Progenitor cell of endocrine pancreas (in vitro differentiated cells): ENCODE measurements at places on chromosomes 4 and X.

DNA sequence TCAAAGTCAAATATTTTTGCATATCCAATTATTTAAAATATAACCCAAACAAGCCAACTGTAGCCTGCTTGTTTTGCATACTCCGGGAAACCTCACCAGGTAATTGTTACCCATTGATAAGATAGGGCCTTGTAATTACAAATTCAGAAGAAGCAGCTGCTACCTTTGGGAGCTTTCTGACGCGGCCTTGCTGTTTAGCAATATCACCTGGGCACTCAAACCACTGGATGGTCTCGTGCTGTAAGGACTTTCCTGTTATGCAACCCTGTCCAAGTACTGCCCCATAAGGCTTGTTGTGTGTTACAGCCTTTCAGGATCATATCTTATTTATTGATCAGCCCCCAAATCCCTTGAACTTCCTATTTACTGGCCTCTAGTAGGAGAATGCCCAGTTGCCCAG is 52.1 kb downstream of the HS3ST1 start:
- no peak for DNase-seq

DNA sequence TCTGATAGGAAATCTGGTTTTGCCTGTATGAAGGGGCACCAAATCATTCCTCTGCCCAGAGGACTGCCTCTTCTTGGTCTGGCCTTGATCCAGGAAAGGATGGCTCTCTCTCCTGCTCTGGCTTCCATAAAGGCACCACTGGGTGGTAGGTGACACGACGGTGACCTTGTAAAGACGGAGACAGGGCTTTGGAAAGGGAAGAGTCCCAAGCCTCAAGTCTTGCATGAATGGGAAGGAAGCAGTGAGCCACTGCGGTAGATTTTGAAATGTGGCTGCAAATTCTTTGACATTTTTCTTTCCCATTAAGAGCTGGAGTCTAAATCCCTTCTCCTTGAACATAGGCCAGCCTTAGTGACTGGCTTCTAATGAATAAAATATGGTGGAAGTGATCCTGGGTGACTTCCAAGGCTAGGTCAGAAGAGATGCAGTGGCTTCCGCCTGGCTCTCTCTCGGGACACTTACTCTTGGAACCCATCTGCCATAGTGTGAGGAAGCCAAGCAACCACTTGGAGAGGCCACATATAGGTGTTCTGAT is 347.4 kb downstream of the BCOR start:
- DNase-seq, result no peak

- DNase-seq, result no peak
Observed at GRCh38 chrX:69117876-69118526, 47.3 kb downstream of the PJA1 start.

- DNase-seq, result no peak
Observed at GRCh38 chrX:130347321-130347720, 7.6 kb downstream of the SLC25A14 start.

DNA sequence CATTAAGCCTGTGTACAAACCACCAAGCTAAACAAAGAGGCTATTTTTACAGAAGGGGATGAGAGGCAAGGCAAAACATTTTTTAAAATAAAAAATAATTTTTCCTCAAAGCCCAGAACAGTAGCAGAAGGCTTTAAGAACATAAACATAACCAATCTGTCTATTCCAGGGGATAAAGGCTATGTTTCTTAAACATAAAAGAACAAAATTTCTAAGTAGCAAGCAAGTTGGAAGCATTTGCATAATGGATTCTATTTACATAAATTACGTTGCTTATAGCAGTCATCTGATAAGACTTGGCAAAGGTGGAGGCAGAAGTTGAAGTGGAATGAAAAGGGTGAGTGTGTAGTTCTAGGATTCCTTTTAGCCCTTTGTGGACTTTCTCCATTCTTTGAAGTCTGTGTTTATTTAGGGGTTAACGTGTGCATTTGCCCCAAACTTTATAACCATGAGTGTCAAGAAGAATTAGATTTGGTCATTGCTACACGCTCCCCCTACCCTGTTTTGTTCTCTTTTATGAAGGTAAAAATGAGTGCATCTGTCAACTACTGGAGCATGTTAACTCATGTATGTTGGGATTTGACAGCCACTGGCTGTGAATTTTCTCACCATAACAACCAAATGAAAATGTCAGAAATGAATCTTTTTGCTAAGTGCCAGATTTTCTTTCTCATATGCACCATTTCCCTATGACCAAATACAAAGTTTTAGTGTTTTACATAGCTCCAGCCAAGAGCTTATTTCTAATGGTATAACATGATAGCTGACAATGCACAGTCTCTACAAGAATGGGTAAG is 378.4 kb upstream of the IGFBP7 start:
- no peak for DNase-seq

- no peak for DNase-seq
Observed at GRCh38 chr4:110275871-110276270, 77.5 kb upstream of the ELOVL6 start.

DNA sequence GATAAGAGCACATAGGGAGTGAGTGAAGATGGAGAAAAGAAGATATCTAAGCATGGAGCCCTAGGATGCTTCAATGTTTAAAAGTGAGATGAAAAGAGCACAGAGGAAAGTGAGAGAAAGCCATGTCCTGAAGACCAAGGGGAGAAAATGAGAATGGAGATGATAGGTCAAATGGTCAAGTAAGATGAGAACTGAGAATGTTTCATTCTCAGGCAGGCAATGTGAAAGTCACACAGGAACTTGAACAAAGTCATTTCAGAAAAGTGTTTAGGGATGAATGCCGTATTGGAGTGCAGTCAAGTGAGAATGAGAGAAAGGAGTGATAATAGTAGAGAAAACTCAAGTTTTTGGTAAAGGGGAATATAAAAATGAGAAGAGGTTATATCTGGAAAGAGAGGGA is 148.7 kb upstream of the PTCHD1 start:
- DNase-seq, result no peak

DNA sequence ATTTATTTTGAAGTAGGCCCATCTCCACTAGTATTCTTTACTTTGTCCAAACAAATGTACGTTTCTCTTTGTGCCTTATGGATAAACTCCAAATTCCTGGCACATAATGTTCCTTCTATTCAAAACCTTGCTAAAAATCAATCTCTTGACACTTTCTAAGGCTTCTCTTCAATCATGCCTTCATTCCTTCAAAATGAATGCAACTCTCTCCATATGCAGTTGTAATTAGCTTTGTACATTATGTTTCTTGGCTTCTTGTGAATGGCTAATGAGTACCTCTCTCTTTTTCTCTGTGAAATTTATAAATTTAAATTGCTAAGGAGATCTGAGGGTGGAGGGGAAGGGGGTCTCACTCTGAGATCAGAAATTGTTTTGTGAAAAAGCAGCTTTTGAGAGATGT is 24.0 kb upstream of the ANK2 start:
- no peak for DNase-seq

DNA sequence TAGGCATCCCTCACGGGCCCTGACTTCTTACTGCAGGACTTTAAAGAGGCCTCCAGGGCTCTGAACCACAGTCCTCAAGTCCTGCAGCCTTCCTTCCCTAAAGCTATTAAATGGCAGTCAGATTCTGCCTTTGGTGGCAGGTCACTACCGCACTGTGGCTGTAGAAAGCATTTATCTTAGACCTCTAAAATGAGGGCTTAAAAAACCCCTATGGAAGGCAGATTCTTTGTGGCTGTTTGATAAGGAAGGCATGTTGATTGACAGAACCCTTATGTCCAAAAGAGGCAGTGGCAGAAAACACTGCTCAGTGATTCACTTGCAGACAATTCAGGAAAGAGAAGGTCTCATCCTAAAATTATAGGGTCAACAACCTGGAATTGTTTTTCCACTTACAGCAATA is 79.2 kb downstream of the FBXL5 start:
- no peak for DNase-seq

DNA sequence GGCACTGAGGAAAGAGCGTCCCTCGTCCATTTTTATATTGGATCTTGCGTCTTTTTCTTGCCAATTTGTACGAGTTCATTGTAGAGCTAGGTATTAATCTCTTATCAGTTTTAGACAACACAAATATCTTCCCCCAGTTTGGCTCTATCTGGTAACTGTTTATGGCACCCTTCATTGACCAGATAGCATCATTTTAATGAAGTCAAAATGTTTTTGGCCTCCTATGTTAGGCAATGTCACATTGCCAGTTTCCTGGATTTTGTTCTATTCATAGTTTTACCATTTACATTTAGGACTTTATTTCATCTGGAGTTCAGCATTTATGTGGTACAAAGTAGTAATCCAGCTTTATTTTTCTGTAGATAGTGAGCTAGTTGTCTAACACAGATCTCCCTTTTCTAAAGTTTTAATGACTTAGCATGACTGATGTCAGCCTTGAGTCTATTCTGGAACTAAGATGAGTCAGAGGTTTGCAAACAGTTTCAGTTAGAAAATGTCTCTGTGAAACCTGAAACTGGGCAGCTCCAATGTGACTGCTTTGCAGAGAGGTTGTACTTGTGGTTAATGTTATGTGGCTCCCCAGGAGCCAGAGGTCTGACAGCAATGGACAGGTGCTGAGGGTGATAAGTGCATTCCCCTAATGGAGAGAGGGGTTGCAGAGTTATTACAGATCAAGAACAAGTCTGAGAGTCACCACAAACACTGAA is 5.3 kb upstream of the STBD1 start:
- no peak for DNase-seq

DNA sequence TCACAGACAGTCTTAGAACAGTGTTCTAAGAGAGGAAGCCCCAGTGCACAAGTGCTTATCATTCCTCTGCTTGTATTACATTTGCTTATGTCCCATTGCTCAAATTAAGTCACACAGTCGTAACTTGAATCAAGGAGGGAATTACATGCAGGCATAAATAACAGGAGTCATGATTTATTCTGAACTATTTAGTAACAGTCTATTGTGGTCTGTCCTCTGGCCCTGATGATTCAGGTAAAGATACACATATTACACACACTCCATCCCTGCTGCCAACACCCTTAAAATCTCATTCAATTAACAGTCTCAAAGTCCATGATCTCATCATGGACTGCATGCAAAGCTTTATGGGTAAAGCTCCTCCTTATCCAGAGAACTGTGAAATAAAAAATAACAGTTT is 60.1 kb downstream of the GRIA2 start:
- no peak for DNase-seq

GRCh38 chr4:59698041-59698440 is 1502.1 kb upstream of the ADGRL3 start:
- no peak for DNase-seq

DNA sequence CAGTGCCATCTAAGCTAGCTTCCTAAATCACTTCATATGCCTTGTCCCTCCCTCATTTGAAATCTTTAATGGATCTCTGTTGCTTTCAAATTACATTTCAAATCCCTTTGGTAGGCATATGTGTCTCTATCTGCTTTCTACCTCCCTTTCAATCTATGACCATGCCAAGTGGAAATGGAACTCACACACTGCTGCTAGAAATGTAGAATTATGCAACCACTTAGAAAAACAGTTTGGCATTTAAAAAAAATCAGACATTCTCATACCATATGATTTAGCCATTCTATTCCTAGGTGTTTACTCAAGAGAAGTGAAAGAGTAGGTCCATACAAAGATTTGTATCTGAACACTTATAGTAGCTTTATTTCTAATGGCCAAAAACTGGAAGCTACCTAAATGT is 413.5 kb upstream of the INTU start:
- no peak for DNase-seq

- no peak for DNase-seq
Observed at GRCh38 chr4:117987464-117987863, 46.8 kb upstream of the NDST3 start.

DNA sequence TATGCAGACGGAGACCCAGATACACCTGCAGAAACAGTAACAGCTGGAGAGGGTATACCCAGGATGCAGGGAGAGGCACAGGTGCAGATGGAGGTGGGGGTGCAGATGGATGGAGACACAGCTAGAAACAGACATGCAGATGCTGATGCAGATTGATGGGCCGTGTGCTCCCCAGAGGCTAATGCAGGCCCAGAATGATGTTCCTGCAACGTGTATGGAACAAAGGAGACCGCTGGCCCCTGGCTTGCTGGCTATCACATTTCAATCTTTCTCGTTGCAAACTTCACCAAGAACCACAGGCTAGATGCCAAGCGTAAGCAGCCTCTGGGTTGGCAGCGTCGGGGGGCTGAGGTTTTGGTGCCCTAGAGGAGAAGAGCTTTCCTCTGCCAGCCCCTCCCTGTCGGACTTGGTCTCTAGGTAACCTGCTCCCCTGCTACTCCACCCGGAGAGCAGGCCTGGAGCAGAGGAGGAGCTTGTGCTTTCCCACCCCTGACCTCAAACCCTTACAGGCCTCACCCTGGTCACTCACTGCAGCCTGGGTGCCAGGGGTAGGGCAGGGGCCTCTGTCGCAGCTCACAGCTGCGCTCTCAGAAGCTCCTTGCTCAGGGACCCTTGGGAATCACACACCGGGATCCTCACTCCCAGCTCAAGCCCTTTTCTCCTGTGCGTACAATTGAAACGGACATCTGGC is 69.0 kb upstream of the PSAPL1 start:
- no peak for DNase-seq

DNA sequence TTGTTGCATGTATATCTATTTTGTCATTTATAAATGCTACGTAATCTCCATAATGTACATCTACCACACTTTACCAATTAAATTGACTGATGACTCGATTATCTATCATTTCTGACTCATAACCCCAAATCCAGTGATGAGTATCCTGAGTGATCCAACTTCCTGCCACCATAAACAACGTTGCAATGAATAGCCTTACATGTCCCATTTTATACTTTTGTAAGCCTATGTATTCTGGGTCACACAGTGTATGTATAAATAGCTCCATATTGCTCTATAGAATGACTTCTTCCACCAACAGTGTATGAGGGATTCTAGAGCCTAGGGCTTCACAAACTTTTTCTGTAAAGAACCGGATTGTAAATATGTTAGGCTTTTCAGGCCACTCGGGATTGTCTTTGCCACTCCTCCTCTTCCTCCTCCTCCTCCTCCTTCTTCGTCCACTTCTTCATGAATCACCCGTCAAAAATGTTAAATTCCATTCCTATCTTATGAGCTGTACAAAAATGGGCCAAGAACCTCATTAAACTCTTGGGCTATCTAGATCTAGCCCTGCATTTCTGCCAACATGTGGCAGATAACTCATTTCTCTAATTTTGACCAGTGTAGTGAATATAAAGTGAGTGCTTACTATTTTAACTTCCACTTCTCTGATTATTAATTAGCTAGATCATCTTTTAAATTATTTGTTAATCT is 672.2 kb upstream of the AMOT start:
- no peak for DNase-seq

GRCh38 chrX:119729408-119730201 is 28.8 kb upstream of the SOWAHD start:
- peak; percentile 17 for DNase-seq

- no peak for DNase-seq
Observed at GRCh38 chr4:48380583-48381167, 39.3 kb downstream of the SLAIN2 start.

- DNase-seq, result no peak
Observed at GRCh38 chr4:43337707-43338106, 445.2 kb downstream of the GRXCR1 start.

GRCh38 chr4:120673696-120674095 is 248.8 kb downstream of the PRDM5 start:
- DNase-seq, result no peak
